ENCODE measurements at places on chromosomes 4 and X.

DNA sequence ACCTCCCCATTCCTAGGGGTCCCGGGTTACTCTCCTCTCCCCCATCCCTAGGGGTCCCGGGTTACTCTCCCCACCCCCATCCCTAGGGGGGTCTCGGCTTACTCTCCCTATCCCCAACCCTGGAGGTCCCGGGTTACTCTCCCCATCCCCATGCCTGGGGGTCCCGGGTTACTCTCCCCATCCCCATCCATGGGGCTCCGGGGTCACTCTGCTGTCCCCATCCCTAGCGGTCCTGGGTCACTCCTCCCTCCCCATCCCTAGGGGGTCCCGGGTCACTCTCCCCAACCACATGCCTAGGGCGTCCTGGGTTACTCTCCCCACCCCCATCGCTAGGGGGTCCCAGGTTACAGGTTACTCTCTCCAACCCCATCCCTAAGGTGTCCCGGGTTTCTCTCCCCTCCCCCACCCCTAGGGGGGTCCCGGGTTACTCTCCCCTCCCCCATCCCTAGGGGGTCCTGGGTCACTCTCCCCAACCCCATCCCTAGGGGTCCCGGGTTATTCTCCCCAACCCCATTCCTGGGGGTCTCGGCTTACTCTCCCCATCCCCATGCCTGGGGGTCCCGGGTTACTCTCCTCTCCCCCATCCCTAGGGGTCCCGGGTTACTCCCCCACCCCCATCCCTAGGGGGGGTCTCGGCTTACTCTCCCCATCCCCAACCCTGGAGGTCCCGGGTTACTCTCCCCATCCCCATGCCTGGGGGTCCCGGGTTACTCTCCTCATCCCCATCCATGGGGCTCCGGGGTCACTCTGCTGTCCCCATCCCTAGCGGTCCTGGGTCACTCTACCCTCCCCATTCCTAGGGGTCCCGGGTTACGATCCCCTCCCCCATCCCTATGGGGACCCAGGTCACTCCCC, 821 bp downstream of the ASMTL start:
- DNase-seq: no peak

DNA sequence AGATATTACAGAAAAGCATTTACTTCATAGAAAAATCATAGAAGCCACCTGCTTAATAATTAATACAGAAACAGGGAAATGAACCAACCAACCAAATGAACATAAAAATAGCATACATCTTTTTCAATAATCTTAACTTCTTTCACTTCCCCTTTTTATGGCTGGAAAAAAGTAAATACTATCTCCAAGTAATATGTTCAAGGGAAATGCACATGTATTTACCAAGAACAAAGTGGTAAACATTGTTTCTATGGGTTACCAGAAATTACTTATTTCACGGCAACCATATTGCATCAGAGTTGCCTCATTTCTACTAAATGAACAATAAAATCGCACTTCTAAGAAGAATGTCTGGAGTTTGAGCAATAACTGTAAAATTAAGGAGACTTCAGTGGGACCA, 321.3 kb downstream of the TMA16 start:
- DNase-seq: no peak

DNA sequence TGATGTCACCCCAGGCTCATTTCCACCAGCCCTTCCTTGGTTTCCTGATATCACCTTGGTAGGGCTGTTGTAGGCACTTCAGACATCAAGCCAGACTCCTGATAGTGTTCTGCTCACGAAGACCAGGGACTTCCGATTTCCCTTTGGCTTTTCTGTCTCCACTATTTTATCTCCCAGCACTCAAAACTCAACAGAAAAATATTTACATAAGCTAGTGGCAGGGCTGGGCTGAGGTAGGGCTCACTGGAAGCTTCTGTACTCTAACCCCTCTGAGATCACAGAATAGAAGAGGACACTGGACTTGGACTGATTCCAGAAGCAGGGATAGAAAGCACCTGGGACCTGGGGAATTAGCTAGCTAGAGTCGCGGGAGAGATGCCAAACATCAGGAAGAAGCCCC, 34.4 kb upstream of the EFNB1 start:
- no peak for DNase-seq

- DNase-seq: no peak
These were observed 103.4 kb upstream of the PDLIM3 start for GRCh38 chr4:185638548-185639301.

GRCh38 chrX:102517326-102517725, 787 bp upstream of the TMSB15A start:
- DNase-seq: no peak

- DNase-seq: no peak
These were observed 24.4 kb downstream of the GAB1 start for GRCh38 chr4:143360838-143361625.

DNA sequence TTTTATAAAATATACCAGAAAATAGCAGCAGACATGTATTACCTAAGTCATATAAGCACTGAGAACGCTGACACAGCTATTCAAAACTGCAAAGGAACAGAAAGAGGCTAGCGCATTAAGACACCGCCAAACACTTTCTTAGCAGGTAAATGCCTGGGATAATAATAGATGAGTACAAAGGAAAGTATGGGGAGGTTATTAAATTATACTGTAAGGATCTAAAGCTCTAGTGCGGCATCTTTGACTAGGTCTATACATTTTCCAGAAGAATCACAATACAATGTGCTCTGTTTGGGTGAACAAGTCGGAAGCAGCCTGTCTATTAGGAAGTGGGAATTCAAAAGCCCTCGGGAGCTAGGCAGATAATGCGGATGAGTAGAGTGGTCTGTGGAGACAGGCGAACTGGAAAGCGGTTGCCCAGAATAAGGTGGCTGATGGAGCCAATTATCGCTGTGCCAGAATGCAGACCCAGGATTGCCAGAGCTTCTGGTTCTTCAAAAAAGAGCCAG, 443.6 kb upstream of the TENM3 start:
- DNase-seq: no peak

GRCh38 chr4:6229671-6230501, 29.5 kb upstream of the JAKMIP1 start:
- DNase-seq: no peak

GRCh38 chrX:153633048-153633447, 14.0 kb upstream of the DUSP9 start:
- DNase-seq: no peak

- peak; percentile 41 for DNase-seq
These were observed 308.5 kb downstream of the EVC2 start for GRCh38 chr4:5399790-5400421.

GRCh38 chrX:99703473-99703872, 706.6 kb downstream of the PCDH19 start:
- no peak for DNase-seq

- no peak for DNase-seq
These were observed 137.4 kb upstream of the GUCY1A1 start for GRCh38 chr4:155529272-155529671.

GRCh38 chr4:155582971-155583437, 83.6 kb upstream of the GUCY1A1 start:
- DNase-seq: no peak

Measured in neural crest cell (in vitro differentiated cells).